ENCODE measurements at places on chromosomes 1 and 21. TPM values are rescaled to one million over a fixed set of nuclear protein-coding genes. Genes with fewer than 3 reads are reported as not detected.

DNA sequence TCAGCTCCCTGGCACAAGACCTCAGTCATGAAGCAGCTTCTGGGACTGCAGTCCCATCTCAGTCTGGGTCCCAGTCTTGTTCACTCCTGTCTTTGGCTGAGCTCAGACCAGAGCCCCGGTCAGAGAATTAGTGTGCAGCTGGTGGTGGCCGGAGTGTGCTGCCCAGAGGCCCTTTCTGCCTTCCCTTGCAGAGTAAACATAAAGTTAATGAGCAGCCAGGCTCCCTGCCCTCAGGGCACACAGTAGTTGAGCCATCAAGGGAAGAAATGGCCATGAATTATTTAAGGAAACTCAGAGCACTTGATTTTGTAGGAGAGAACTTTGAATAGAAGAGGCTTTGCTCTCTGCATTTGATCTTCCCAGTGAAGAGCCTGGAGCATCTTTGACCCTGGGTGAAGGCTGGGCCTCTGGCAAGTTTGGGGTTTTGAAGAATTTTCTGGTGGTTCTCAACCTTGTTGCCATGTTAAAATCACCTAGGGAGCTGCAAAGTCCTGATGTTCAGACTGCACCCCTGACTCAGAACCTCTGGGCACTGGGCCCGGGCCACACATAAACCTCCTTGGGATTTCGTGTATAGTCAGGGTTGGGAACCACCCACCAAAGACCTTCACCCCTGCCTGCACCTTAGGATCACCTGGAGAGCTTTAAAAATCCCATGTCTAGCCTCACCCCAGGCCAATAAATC lies 26.4 kb upstream of the SELENON start:
- DNase-seq = no peak

SLC25A34 gene
- total RNA-seq = 1.4 TPM

- DNase-seq = peak; percentile 62
Observed at GRCh38 chr1:181347495-181348390, 135.6 kb upstream of the CACNA1E start.

DNA sequence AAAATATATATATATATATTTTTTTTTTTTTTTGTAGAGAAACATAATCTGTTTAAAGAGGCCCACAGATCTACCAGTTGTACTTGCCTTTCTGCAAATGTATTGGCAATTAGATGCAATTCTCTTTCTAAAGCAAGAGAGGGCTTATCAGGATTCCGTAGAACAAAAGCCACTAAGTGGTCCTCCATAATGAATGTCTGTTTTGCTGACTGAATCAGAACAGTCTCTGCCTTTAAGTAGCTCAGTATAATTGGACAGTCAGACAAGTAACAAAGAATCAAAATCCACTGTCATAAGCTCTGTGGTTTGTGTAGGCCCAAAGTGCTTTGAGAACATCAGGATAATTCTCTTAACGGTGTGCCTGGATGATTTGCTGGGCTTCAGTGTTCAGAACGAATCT lies 17.3 kb downstream of the SARS1 start:
- DNase-seq = no peak

DNA sequence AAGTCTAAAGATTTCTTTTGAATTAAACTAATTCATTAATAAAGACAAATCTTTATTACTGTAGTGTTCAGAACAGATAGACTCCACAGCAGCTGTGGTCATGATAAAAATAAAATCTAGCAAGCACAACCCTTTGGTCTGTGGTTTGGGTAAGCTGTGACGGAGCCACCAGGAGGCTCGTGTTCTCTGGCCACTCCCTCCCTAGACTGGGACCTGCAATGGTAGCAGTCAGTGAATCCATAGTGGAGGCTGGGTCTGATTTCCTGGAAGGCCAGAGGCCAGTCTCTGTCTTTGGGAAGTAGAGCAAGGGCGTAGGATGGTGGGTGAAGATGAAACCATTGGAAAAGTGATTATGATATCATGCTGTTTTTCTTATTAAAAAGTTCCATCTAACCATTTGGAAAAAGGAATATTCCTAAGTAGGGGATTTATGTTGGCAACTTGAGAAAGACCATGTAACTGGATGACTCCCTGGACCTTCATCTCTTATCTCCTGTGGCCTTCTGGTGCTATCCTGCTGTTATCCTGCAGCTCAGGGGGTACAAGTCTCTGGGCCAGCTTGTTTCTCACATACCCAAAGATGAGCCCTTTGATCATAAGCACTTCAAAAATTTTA lies 39.0 kb downstream of the TENT5C start:
- DNase-seq = no peak

GRCh38 chr1:40267767-40268187 lies 9.7 kb downstream of the ZMPSTE24 start:
- no peak for DNase-seq

SLC26A9 gene
- 4.9 TPM for total RNA-seq

PAX7 gene
- total RNA-seq = not detected

RAP1GAP gene
- total RNA-seq = 1.9 TPM

- no peak for DNase-seq
Observed at GRCh38 chr1:145988773-145989172, 7.6 kb downstream of the TXNIP start.

CTSK gene
- total RNA-seq = 73.3 TPM

PLEKHO1 gene
- total RNA-seq = 12.3 TPM

GRCh38 chr1:26357121-26357602 lies 3.2 kb upstream of the CRYBG2 start:
- no peak for DNase-seq

GRCh38 chr1:41533016-41533730 lies 48.7 kb upstream of the EDN2 start:
- DNase-seq = peak; percentile 65

GRCh38 chr1:106698660-106699059 lies 357.8 kb upstream of the PRMT6 start:
- DNase-seq = no peak

DNA sequence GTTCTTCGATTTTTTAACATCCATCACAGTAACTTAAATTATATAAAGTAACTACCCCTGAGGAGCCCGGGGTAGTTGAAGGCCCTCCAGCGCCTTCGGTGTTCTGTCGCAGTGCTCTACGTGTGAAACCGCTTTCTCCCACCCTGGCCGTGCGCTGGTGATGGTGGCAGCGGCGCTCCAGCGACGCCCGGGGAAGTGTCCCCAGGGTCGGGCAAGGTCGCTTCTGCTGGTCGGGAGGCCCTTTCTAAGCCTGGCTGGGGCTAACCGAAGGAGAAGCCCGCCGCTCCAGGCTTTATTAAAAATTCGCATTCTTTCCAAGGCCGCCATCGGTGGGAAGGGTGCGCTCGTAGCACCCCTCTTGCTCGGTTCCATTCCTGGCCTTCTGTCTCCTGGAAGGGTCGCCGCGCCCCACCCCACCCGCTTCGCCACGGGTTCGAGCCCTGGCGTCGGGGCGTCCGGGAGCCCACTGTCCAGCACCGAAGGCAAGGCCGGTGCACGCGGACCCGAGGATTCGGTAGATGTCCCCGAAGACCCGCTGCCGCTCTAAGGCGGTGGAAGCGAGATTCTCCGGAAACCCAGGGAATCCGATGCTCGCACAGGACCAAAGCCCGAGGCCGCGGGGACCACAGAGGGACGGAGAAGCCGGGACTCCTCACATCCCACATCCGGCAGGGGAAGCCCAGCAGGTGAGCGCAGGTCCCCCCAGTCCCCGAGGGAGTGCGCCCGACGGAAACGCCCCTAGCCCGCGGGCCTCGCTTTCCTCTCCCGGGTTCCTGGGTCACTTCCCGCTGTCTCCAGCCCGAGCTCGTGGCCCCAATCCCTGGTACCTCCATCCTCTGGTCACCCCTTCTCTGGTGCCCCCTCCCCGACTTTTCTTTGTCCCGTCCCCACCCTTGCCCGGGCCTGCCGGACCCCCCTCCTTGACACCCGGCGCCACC lies 685 bp upstream of the RIPPLY3 start:
- no peak for DNase-seq

KCNE2 gene
- total RNA-seq = not detected

Measured in lower leg skin (tissue), 4 donors.